ENCODE measurements at places on chromosomes 2 and 18. TPM values are rescaled to one million over a fixed set of nuclear protein-coding genes. Genes with fewer than 3 reads are reported as not detected.

AMER3 gene
- not detected for total RNA-seq

- no peak for DNase-seq
Observed at GRCh38 chr18:30929718-30930117, 112.8 kb downstream of the DSC3 start.

ITPRIPL1 gene
- total RNA-seq: 1.4 TPM

DNA sequence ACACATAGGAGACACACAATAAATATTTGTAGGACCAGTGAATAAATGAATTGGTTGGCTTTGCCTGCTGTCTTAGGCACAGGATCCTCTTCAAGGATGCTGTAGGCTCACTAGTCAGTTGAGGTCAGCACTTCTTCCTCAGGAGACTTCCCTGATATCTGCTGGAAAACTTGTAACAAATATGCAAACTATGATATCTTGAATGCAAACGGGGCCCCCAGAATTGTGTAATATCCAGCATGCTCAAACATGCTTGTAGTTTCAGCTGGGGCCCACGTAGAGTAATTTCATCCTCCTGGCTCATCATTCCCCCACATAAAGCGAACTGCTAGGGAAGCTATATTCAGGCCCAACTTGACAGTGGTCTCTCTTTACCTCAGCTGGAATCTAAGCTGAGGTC, 43.6 kb downstream of the POLE4 start:
- no peak for DNase-seq

DNA sequence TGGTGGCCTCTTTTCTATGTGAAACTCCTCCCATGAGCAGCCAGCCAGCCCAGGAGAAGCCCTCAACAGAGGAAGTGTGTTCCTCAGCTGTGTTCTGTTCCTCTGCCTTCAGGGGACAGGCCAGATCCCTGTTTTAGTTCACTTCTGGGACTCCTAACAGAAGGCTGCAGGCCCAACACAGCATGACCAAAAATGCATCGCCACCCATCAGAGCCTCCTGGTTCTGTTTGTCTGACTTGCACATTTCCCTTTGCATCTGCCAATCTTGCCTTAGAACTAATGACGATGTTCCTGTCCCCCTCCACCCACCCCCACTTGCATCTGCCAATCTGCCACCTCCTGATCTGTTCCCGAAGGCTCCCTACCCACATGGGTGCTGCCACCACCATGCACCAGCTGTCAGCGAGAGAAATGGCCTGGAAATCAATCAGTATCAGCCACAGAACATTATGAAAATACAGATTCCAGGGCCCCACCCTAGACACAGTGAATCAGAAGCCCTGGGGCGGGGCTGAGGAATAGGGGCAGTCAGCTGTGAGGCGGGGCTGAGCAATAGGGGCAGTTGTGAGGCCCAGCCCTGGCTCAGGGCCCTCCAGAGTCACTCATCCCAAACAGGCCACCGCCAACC, 51.0 kb downstream of the FAM168B start:
- DNase-seq: no peak

GRCh38 chr2:138782383-138782782, 2.2 kb upstream of the NXPH2 start:
- no peak for DNase-seq

DNA sequence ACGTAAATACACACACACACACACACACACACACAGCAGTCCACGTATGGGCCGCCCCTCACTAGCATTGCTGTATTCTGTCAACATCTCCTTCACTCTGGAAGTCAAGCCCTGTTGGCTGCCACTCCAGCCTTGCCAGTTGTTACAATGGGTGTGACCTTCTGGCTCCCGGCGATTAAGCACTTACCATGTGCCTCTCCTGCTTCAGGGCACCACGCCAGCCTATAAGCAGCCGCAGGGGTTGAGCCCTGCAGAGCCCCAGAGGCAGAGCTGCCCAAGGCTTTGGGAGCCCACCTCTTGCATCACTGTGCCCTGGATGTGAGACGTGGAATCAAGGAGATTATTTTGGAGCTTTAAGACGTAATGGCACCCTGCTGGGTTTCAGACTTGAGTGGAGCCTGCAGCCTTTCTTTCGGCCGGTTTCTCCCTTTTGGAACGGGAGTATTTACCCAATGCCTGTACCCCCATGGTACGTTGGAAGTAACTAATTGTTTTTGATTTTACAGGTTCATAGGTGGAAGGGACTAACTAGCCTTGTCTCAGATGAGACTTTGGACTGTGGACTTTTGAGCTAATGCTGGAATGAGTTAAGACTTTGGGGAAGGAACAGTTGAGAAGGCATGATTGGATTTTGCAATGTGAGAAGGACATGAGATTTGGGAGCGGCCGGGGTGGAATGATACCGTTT, 54.5 kb upstream of the ROCK2 start:
- no peak for DNase-seq

GRCh38 chr2:74525717-74526648, at the start of gene DQX1:
Gene DQX1, minus strand, starts transcription at chr2:74526231. Its CDS starts 502 bp downstream, at chr2:74525729.
- DNase-seq: no peak

TMEM247 gene
- not detected for total RNA-seq

- no peak for DNase-seq
Observed at GRCh38 chr18:32441533-32441932, 29.1 kb downstream of the GAREM1 start.

DNA sequence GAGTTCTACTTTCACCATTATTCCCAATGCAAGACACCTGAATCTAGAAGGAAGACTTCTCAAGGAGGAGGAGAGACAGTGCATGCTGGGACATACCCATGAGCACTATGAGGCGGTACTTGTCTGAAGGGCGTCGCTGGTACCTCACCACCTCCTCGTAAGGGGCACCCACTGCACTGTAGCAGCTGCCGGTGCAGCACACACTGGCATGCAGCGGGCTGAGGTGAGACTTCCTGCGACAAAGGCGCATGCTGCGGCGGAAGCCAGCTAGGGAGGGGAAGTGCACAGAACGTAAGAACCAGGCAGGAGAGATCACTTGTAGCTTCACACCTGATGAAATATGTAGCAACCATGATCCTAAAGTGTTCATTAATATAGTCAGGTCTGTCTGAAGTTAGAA, 12.8 kb upstream of the TMEM237 start:
- DNase-seq: no peak

DNA sequence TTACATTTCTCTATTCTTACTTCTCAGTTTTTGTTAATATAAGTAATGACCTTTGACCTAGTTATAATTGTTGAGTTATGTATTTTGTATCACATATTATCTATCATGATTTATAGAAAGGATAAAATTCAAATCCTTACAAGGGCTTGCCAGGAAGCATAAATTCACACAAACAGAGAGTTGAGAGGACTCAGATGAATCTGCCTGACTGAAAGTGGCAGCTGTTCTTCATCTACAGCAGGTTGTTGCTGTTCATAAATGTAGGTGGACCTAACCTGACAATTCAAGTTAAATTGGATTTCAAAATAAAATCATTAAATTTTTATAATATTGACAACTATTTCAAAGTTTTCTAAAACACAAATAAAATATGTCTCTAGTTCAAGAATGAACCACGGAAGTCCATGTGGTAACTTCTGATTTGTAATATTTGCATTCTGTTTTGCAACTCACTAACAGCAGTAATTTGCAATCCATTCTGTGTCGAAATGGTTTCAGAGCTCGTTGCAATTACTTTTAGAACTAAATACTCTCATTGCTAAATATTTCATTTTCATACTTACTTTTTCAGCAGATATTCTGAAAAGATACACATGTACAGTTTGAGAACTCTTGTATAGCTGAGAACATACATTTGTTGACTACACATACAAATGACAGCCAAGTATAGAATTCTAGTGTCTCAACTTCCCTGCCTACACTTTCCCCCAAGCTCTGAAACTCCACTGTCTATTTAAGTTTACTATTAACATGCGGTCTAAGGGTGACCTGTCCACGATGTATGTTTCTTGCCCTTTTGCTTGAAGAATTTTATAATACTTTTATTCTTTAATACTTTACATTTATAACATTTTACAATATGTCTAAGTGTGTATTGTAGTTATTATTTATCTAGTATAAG, 25.7 kb downstream of the SCN7A start:
- no peak for DNase-seq

GRCh38 chr18:11859903-11860407, 8.7 kb downstream of the CHMP1B start:
- no peak for DNase-seq

APCDD1 gene
- 39.6 TPM for total RNA-seq

GRCh38 chr2:177164584-177165052, 48.0 kb upstream of the HNRNPA3 start:
- DNase-seq: peak; percentile 95

BUB1 gene
- 1.1 TPM for total RNA-seq

GALNT5 gene
- total RNA-seq: 0.13 TPM

DNA sequence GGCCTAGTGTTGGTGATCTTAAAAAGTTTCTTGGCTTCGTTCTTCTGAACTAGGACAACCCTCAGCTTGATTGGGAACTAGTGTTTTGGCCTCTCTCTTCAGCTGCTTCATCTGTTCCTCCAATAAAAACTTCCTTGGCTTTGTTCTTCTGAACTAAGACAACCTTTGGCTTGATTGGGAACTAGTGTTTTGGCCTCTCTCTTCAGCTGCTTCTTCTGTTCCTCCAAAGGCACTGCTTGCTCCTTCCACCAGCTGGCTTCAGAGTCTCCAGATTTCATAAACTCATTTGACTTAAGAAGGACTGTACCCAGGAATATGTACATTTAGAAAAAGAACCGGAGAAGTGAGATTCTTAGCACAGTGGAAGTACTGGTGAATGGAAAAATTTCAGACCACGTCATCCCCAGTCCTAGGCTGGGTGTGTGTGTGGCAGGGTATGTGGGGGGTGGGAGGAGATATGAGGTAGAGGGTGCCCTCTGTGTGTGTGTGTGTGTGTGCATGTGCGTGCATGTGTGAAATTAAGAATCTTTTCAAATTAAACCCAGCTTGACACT, 20.4 kb downstream of the IL1R2 start:
- no peak for DNase-seq

DNA sequence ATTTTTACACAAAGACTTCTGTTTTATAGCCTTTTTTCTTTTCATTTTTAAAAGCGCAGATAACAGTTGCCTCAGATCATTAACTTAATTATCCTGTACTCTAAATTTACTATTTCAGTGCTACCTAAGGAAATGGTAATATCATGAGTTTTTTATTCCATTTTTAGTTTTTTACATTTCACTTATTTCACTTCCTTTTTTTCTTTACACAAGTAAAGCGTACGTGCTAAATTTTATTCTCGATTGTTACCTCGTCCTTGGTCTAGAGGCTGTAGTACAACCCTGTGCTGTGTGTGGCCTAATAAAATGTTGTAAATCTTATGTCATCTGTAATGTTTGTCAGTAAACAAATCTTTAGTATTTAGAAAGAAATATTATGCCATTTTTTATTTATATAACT, 49.2 kb downstream of the CRIM1 start:
- no peak for DNase-seq

TIA1 gene
- 51.2 TPM for total RNA-seq

FEV gene
- not detected for total RNA-seq

GRCh38 chr2:162123806-162124758, 28.0 kb downstream of the GCG start:
- no peak for DNase-seq

PDE6D gene
- total RNA-seq: 29.1 TPM

GRCh38 chr2:195706161-195706900, 49.3 kb downstream of the SLC39A10 start:
- DNase-seq: no peak

- DNase-seq: no peak
Observed at GRCh38 chr2:101341901-101342624, 33.6 kb upstream of the RNF149 start.

DNA sequence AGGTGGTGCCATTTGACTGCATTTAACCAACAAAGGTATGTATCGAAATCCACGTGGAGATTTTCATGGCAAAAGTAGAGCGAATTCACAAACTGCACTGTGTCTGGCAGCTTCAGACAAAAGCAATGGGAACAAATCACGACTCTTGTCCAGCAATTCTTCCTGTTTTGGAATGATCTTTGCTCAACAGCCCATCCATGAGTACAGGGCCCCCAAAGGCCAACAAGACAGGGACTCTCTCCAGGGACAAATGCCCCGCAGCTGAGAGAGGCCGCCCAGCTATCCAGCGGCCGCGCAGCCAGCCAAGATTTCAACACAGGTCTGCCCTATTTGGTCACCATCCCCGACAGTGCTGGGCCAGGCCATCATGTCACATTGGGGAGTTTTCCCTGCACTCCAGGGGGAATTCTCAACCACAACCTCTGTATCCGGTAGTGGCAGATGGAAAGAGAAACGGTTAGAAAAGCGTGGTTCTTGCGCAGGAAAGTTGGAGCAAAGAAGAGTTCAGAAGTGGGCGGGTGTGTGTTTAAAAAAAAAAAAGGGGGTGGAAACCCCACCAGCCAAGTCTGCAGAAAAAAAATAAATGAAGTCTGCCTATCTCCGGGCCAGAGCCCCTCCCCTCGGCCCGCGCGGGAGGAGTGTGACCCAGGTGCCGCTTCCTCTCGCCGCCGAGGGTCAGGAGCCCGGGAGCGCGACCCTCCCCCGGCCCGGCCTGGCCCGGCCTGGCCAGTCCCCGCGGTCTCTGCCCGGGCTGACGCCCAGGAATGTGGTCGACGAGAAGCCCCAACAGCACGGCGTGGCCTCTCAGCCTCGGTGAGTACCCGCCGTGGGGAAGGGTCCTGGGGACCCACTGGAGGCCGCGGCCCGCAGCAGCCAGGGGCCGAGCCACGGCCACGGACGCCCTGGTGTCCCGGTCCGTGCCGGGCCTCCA, at the start of gene GYPC:
TSS of gene GYPC (plus strand) at position 659 of the 931 bp plus-strand sequence. CDS start at position 765, 106 bp downstream.
- DNase-seq: no peak

DNA sequence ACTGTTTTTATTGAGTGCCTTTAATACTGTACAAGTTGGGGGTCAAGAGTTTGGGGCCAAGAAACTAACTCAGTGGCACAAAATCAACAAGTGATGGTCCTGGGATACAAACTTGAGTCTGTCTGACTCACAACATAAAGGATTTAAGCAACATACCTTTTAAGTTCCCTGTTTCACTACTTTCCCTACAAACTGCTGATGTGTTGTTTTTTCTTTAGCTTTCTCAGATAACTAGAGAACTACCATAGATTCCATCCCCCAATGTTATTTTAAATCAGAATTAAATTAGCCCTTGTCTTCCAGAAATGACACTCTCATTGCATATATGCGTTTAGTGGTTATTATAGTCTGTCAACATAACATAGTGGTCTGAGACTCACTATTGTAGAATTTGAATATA, 58.1 kb upstream of the TTC21B start:
- no peak for DNase-seq

DNA sequence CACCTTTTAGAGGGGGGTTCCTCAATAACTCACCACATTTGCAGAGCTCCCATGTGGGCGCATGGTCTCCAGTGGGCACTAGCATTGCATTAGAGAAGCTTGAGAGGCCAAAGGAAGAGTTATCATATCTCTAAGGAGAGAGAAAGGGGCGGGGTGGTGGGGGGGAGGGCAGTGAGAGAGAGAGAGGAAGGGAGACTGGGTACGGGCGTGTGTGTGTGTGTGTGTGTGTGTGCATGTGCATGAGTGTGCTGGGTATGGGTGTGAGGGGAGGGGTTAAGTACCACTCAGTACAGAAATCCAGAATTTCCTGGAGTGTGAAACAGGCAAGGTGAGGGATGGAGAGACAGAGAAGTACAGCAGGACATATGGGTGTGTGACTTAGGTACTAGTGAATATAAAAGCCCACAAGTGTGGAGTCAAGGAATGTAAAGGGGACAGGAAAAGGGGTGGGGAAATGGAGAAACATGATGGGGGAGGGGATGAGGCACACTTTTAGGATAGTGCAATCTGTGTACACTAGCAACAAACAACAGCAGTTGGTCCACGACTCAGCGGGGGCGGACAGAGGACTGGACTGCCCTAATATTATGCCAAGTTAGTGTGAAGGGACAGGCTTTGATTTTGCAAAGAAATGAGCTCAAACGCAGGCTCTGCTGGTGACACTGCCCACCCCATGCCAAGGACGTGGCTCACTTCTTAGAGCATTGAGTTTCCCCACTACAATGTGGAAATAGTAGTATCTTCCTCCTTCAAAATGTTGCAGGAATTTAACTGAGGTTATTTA, 91.3 kb downstream of the SPRED2 start:
- DNase-seq: peak; percentile 64

CD8B2 gene
- total RNA-seq: not detected

Measured in esophagus muscularis mucosa (tissue), 4 donors.